Activated naive CD8-positive, alpha-beta T cell treated with anti-CD3 and anti-CD28 coated beads for 36 hours (primary cell): ENCODE measurements at places on chromosomes 13 and 19. TPM values are rescaled to one million over a fixed set of nuclear protein-coding genes. Genes with fewer than 3 reads are reported as not detected.

Gene IGSF23
- total RNA-seq, result not detected

Gene PDE4C
- not detected for total RNA-seq

DNA sequence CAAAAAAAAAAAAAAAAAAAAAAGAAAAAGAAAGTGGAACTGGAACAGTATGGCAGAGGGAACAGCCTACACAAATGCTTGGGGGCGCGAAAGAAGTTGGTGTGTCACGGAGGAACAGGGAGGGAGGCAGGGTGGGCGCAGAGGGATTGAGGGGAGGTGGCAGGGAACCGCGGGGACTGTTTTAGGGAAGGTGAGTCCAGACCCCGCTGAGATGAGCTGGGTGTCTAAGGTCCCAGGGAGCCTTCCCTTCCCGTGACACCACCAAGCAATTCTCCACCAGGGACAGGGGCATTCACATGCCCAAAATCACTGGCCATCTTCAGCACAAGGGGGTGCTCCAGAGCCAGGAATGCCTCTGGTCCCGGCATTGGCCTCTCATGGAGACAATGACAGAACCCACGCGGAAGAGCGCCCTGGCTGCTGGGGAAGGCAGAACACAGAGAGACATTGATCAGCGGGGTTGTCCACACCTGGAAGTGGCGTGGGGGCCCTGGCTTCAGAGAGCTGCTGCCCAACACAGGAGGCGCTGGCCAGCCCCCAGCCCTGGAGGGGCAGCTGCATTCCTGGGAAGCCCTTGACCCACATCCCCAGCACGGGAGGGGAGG lies 6.9 kb downstream of the PEAK3 start:
- peak; percentile 47 for DNase-seq

Gene TEX26
- total RNA-seq, result not detected

GRCh38 chr19:18435842-18436670 lies 1.9 kb downstream of the ISYNA1 start:
- no peak for DNase-seq

DNA sequence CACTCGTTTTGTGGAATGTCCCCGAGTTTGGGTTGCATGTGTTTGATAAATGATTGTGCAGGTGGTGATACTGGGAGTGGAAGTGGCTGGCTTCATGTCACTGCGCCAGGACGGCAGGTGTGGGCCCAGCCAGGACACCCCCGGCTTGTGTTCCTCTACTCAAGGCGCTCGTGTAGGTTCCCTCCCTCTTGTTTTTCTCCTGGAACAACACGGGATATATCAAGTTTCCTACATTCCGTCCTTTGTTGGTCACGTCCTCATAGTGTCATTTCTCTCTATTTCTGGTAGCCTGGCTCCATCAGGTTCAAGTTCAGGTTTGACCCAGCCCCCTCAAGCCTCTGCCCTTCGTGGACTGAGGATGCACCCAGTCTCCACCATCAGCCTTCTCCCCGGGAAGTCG lies 16.3 kb downstream of the IL17D start:
- DNase-seq, result no peak

DNA sequence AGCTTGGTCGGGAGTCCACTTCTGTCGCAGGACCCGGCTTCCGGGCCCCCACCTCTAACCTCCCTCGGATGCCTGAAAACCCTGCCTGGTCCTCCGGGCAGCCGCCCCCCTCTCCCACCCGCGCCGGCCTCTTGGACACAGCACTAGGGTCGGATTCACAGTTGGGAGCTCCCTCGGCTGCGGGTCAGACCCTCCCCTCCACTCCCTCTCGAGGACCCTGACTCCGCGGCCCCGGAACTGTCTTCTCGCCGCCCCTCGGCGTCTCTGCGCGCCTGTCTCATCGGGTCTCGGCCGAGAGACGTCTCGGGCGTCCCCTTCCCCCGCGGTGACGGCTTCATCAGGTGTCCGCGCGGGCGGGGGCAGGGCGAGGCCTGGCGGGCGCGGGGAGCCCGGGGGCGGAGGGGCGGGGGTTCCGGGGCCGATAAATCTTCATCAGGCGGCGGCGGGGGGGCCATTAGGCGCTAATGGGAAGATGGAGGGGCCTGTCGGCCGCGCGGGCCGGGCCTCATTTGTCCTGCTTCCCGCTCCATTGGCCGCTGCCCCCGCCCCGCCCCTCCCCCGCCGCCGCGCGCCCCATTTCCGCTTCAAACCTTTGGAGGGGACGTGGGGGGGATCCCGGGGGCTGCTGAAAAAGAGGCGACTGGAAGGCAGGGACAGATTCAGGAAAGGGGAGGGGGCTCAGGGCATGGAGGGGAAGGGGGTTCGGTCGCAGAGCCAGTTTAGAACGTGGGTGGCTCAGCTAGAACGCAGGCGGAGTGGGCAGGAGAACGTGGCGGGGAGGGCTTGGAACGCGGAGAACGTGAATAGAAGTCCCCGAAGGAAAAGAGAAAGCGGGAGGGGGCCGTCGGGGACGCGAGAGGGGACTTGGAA lies 11.8 kb upstream of the ERFL start:
- DNase-seq, result peak; percentile 54

Gene LRRC63
- total RNA-seq, result 0.56 TPM

Gene ZNF724
- total RNA-seq, result 12.5 TPM

GRCh38 chr19:17282488-17283125 lies 906 bp downstream of the ANKLE1 start:
- peak; percentile 85 for DNase-seq

DNA sequence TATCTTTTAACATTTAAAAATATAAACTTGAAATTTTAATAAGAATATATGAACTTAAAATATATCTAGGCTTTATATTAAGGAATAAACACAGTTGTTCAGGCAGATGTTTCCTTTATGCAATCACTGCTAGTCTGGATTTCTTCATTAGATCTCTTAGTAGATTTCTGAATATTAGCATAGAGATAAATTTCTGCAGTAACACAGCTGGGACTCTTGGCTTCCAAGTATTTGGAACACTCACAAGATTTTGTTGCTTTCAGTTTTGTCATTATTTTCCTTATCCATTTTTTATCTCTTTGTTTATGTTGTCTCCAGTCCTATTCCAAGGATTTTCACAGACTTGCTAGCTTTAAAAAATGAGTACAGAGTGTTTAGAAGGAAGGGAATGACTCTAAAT lies 857.1 kb downstream of the GPC5 start:
- DNase-seq, result no peak

Gene CYP2A7
- total RNA-seq, result not detected

DNA sequence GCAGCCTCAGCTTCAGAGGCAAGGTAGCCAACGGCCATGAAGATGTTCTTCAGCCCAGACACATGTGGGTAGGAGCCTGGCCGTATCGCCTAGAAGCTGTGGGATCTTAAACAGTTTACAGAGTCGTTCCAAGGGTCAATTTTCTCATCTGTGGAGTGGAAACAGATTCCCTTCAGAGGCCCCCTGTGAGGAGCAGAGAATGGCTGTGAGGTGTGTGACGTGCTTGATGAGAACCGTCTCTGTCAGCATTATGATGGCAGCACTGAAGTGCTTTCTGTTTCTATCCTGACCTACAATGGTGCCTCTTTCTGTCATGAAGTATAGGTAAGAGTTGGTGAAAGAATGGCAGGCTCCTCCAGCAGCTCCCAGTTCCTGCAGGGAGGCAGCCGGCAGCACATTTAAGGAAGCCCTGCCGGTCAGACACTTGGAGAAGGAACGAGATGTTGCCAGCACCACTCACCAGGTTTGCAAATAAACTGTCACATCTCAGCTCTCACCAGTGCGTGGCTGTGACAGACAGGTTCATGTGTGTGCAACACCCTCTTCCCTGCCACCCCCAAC lies 277.3 kb downstream of the FOXO1 start:
- DNase-seq, result peak; percentile 42

- no peak for DNase-seq
These were observed 277.9 kb downstream of the RBM26 start for GRCh38 chr13:79128158-79128557.

Gene TMIGD2
- 14.7 TPM for total RNA-seq

DNA sequence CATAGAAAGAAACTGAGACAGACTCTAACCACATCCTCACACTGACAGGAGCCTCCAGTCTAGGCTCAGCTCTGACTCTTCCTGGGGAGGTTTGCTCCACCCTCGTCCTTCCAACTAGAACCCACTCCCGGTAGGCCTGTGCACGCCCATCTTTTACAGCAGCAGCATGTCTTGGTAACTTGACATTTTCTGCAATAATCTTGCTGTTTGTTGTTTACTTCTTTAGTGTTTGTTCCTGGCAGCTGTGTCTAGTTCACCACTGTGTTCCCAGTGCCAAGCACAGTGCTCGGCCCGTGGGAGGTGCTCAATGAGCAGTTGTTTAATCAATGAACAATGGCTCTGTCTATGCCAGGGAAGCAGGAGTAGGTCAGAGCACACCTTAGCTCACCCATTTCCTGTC lies 23.1 kb upstream of the ZNF729 start:
- DNase-seq, result no peak

DNA sequence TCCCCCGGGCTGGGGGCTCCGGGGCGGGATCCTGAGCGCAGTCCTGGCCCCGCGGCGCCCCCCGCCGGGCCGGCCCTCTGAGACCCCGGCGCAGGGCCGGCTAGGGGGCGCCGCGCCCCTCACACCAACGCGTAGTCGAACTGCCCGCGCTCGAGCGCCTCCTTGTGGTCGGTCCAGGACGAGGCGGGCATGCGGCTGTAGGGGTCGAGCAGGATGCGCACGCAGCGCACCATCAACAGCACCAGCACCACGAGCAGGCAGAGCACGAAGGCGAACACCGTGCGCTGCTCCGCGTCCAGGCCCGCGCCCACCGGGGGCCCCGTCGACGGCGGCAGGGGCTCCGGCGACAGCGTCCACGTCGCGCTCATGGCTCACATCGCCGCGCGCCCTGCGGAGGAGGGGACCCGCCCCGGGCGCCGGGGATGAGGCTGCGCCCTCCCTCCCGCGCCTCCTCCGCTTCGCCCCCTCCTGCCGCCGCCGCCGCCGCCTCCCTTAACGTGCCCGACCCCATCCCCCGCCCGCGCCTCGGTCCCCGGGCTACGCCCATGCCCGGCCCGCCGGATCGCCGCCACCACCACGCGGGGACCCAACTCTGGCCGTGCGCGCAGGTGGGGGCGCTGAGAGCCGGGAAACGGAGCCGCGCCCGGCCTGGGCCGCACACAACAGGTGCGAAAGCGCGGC lies 624 bp downstream of the CTXN1 start:
- peak; percentile 87 for DNase-seq

GRCh38 chr19:1300744-1301490 lies 15.2 kb downstream of the EFNA2 start:
- DNase-seq, result no peak

DNA sequence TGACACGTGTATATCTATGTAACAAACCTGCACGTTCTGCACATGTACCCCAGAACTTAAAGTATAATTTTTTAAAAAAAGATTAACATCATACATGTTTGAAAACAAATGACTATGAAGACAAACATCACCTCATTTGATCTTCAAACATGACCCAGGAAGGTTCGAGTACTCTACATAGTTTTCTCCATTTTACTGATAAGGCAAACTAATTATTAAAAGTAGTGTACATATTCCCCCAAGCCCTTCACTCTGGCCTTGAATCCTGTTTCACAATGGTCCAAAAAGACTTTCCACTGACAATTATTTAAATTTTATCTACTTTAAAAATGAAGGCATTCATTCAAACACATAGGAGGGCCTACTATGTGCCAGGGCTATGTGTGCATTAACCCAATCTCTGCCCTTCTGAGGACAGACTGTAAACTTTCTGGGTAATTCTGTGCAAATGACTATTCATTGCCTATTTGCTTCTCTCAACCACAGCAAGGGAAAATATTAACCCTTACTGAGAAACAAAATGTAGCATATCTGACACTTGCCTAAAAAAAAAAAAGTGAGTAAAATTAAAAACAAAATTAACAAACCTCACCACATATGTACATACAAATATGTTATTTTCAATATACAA lies 22.1 kb downstream of the ATP7B start:
- DNase-seq, result no peak

Gene GPI
- total RNA-seq, result 708 TPM

Gene MUC16
- not detected for total RNA-seq

- no peak for DNase-seq
These were observed 9.4 kb downstream of the SCGB2B2 start for GRCh38 chr19:34667349-34668076.

- DNase-seq, result peak; percentile 99
These were observed at the start of gene SERTAD3 for GRCh38 chr19:40444000-40444824. Gene SERTAD3 (minus strand): TSS chr19:40444335. CDS start chr19:40442080, 2,255 bp downstream.

Gene NEK5
- not detected for total RNA-seq

DNA sequence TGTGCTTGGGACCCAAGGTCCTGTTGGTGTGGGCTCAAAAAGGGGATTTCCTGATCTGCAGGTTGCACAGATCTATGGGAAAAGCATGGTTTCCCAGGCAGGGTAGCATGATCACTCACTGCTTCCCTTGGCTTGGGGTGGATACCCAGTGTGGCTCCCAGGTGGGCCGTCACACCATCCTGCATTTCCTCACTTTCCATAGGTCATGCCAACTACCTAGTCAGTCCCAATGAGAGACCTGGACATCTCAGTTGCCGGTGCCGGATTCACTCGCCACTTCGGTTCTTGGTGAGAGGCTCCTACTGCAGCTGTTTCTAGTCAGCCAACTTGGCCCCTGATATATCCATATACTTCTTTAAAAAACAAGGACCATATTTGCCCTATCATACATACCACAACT lies 503.0 kb downstream of the PCDH17 start:
- no peak for DNase-seq
